ENCODE measurements at places on chromosomes 2 and 18.

- DNase-seq, result no peak
These were observed 97.7 kb downstream of the DYSF start for GRCh38 chr2:71550801-71551630.

DNA sequence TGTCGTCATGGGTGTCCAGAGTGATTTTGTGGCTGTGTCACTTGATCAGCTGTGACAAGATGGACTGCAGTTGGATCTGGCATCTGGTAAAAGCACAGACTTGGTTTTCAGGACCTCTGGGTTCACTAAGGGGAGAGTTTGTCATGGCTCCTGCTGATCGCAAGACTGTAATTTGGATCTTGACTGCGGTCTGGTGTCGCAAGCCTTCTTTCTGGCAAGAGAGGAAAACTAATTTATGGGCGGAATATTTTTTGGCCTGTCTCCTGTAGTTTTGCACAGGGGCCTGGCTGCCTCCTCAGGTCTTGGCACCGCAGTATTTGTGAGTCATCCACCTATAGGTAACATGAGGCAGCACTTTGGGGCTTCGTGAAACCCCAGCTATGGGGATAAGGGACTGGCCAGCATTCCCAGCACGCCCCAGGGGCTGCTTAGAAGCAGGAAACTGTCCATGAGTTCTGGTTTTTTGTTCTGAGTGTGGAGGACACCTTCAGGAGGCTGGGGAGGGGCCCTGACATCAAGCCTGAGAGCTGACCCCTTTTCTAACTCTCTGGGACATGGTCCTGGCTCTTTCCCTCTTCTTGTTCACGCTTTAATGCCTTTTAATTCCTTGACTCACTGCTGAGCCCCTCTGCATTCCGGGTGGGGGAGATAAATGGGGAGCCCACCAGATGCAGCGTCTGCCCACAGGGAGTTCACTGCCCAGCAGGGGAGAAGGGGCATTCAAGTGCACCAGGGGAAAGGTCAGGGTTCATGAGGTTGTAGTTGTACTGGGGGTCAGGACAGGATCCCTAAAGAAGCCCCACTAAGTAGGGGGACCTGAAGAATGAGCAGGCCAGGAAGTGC, 12.2 kb downstream of the SH3BP4 start:
- DNase-seq, result no peak

DNA sequence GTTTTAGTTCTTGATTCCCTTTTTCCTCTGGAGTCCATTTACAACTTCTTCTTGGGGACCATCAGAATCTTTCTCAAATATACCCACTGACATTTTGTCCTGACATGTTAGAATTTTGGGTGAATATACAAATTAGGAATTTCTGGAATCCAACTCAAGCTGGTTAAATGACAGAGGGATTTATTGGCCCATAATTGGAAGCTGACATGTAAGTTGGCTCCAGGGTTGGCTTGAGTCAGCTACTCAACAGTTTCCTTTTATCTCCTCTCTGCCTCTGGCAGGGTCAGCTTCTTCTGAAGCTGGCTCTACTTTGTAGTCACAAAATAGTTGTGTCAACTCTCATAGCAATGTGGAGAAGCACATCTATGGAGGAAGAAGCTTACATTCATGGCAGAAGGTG, 36.6 kb upstream of the PPP1R1C start:
- DNase-seq, result no peak

GRCh38 chr2:168327328-168327727, 79.9 kb upstream of the STK39 start:
- no peak for DNase-seq

DNA sequence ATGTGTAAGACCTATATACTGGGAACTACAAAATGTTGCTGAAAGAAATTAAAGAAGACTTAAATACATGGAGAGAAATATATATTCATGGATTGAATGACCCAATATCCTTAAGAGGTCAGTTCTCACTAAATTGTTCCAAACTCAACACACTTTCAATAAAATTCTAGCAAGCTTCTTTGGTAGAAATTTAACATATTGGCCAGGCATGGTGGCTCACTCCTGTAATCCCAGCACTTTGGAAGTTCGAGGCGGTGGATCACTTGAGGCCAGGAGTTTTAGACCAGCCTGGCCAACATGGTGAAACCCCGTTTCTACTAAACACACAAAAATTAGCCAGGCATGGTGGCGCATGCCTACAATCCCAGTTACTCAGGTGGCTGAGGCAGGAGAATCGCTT, 33.6 kb upstream of the MYCN start:
- DNase-seq, result no peak

DNA sequence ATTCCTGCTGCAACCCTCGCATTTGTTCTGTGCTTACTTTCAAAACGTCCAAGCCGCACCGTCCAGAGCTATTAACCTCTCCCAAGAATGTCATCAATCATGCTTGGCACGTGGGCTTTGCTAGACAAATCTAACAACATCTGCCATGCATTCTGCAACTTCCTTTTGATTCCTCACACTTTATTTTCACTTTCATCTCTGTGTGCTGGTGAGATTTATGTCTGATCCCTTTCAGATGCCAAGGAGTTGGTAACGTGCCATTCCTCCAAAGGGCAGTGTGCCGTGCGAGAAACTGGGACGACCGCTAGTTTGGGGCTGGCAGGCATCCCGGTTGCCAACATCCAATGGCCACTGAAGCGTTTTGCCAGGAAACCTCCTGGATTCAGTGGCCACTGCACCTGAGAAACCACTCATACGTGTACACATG, 230.0 kb upstream of the PARD3B start:
- no peak for DNase-seq

DNA sequence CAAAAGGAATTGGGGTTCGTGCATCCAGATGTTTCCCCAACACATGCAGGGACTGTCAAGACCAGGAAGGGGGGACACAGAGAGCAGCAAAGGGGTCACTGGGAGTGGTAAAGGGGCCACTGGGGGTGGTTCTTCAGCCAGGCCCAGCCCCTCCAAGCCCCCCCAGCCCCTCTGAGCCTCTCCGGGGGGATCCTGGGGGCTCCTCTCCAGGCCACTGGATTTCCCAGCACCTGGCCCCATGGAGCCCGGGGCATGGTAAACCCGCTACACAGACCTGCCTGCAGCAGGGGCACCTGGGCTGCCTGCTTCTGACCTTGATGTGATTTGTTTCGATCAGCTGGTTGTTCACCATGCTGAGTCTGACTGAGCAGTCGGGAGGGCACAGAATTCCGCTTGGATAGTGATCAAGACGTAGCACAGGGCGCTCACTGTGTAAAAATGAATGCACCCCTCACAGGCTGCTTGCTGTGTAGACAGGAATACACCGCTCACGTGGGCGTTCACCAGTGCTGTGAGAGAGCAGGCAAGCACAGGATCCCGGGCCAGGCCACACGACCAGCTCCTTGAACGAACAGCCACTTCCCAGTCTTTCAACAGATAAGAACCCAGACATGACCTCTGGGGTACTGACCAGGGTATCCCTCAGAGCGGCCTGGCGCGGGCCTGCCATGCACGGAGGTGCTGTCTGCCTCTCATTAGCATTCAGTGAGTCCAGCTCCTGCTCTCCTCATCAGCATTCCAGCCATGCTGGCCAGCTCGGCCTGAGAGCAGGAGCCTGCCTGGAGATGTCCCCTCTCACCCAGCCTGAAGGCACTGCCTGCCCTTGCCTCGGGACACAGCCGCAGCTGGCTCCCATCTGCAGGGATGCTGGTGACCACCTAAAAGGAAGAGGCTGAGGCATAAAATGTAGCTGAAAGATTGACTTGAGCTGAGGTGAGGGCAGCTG, 73.3 kb upstream of the OTOS start:
- no peak for DNase-seq

DNA sequence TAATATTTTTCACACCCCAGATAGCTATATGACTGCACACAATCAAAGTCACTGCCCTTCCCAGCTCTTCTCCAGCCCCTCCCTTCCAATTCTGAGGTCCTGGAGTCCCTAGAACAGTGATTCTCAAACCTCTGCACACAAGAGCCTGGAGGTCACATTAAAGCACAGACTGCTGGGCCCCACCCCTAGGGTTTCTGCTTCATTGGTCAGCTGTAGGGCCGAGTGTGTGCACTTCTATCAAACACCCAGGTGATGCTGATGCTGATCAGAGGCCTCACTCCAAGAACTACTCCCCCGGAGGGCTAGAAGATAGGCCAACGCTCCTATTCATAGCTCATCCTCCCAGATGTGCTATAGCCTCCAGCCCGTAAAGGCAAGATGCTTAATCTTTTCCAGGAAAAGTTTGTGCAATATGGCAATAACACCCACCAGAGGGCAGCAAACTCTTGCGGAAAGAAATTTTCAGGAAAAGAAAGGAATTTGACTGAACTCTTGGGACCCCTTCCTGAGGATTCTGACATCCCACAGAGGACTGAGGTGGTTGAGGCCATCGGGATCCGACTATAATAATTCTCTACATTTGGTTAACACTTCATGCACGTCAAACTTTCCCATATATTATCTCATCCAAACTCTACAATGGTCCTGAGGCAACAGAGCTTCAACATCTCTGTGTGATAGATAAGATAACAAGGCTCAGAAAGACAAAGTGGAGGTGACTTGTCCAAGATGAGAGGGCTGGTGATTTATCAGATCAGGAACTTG, 194.2 kb upstream of the PKDCC start:
- peak; percentile 40 for DNase-seq

- DNase-seq, result no peak
These were observed 24.4 kb upstream of the AAK1 start for GRCh38 chr2:69667805-69668382.

- DNase-seq, result no peak
These were observed 24.1 kb downstream of the RBM43 start for GRCh38 chr2:151237422-151238025.

GRCh38 chr2:96897491-96898134, 27.7 kb upstream of the SEMA4C start:
- no peak for DNase-seq

DNA sequence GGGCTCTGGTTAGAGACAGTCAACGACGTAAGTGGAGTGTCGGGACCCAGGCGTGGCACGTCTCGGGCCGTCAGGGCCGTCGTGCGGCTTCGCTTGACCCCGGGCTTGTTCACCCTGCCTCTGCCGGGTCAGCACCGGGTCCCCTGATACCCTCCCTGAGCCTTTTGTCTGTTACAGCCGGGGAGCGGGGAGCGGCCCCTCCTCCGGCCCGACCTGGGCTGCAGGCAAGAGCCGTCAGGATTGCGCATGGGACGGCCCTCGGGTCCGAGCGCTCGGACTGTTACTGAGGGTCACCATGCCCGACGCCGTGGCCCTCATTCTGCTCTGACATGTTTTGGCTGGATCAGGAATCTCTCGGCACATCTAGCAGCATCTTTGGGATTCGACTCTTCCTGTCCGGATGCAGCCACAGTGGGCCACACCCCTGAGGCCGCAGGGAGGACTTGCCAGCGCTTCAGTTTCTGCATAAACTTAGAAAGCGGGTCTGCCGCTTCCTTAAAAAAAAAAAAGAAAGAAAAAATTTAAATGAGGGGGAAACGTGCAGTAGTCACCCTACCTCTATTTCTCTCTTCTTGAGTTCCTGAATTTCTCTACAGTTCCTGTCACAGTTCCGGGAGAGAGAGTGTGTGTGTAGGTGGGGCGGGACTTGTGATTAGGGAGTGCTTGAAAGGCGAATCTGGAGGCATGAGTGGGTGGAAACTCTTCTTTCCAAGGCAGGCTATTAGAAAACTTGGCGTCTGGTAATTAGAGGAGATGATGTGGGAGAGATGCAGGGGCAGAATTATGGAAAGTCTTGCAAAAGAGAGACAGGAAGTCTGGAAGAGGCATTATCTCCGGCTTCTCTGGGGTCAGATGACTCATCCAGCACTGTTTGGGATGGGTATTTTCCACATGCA, 909 bp downstream of the TMEM87B start:
- peak; percentile 63 for DNase-seq

- DNase-seq, result no peak
These were observed 47.8 kb downstream of the FAM168B start for GRCh38 chr2:131045286-131046027.

All from NCI-H345 (cell line).